ENCODE measurements at places on chromosomes 4 and X.

GRCh38 chr4:61556277-61556676, 356.2 kb downstream of the ADGRL3 start:
- DNase-seq = no peak

DNA sequence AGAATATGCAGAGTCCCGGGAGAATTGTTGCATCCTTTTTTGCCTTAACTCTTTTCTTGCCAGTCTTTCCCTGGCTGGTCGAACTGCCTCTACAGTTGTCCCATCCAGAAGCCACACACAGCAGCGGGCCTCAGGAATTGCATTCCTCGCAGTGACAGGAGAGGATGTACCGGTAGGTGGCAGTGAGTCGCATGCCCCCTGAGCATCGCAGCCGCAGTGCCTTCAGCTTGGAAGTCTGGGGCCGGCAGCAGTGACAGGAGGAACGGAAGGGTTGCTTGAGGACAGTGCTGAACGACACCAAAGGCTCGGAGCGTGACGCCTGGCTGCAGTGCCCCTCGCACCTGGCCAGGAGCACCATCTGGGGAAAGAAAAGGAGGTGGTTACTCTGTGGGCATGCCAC, 23.5 kb downstream of the NDP start:
- DNase-seq = no peak

DNA sequence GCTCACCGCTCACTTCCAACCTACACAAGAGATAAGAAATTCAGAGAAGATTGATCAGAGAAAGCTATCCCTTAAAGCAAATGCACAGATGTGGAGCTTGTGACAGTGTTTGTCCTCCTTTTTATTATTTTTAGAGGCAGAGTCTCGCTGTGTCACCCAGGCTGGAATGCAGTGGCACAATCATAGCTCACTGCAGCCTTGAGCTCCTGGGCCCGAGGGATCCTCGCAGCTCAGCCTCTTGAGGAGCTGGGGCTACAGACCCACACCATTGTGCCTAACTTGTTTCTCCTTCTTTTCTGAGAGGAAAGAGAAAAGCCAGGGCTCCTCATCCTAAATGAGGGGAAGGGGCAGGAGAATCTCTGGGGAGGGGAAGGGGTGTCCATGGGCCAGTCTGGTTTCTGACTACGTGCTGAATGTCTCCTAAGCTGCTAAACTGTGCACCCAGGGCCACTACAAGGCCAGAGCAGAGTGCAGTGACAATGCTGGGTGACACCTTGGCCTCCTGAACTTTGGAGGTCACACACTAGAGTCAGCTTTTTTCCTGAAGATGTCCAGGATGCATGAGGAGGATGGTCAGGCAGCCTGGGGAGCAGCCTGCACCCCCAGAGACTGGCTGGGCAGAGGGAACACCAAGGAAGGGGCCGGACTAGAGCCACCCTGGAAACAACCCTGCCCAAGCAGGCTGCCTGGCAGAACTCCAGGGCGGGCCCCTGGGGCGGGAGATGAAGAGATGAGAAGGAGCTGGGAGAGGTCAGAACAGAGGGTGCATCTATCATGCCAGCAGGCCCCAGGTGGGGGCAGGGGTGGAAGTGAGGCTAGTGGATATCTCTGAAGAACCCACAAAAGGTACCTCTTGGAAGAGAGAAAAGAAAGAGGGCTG, 55.5 kb upstream of the PROM1 start:
- DNase-seq = no peak

- DNase-seq = no peak
Measured at GRCh38 chr4:188466001-188466400, 326.8 kb downstream of the TRIML1 start.

DNA sequence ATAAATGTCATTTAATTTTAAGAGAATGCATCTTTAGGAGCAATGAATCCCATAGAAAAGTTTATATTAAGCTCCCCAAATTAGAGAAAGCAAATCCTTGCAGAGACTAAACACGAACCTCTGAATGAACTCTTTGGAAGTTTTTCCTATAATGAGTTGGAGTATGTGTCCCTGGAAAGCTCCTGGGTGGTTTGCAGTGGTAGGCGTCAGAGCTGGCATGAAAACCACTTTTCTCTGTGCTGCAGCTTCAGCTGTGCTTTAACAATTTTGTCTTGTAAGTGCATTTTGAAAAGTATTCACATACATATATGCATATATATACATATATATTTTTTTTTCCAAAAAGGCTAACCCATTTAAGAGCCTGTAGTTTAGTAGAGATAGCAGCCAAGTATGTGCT, 148.7 kb upstream of the TBC1D9 start:
- DNase-seq = no peak

DNA sequence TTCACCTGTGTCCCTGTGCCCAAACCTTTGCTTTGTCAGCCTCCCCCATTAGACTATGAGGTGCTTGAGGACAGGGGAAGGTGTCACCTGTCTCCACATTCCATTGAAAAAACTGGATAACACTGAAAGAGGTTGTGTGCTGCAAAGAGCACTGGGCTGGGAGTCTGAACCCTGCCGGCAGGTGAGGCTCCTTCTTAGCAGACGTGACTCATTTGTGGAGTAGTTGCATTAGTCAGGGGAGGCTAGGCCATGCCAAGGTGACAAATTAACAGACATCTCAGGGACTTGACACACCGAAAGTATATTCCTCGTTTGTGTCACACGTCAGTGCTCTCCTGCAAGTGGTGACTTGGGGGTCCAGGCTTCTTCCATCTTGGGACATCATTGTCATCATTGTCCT, 95.9 kb upstream of the STX18 start:
- DNase-seq = no peak

- no peak for DNase-seq
Measured at GRCh38 chr4:5814421-5814820, 78.5 kb downstream of the CRMP1 start.

- DNase-seq = no peak
Measured at GRCh38 chrX:24186483-24186882, 37.0 kb downstream of the ZFX start.

DNA sequence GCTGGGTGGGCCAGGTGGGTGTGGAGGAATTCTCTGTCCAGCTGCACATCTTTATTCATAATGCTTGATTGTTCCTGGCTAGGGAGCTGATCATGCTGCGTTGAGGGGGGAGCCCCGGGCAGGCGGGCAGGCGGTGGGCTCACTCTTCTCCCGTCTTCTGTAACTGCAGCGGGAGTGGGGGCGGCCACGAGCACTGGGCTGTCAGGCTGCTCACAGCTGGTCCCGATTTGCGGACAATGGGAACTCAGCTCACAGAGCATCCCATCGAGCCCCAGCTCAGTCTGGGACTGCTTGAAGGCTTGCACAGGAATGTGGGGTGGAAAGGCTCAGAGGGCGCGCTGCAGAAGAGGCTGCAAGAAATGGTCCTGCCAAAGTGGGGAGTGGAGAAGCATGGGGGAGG, 63.8 kb downstream of the EFNB1 start:
- DNase-seq = no peak

DNA sequence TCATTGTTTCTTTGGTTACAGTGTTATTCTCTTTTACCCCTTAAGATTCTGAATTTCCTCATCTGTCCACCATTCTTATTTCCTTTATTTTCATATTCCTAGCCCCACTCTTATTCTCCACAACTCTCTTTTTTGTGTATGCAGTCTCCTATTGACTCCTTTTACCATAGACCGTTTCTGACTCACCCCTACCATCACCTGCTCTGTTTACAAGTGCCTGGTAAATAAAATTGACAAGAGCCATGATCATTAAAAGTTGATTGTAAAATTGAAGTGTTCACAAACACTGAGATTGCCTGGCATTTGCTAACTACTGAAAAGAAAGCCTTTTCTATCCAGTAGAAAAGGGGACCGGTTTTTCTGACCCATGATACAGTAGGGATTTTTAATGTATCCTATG, 54.4 kb downstream of the MRPL1 start:
- DNase-seq = no peak

DNA sequence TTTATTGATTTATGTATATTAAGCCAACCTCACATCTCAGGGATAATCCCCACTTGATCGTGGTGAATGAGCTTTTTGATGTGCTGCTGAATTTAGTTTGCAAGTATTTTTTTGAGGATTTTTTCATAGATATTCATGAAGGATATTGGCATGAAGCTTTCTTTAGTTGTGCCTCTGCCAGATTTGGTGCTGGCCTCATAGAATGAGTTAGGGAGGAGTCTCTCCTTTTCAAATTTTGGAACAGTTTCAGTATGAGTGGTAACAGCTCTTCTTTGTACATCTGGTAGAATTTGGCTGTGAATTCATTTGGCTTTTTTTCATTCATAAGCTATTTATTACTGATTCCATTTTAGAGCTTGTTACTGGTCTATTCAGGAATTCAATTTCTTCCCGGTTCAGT, 197.2 kb upstream of the NDST4 start:
- DNase-seq = no peak

GRCh38 chr4:136793848-136794247, 738.4 kb downstream of the PCDH18 start:
- no peak for DNase-seq

DNA sequence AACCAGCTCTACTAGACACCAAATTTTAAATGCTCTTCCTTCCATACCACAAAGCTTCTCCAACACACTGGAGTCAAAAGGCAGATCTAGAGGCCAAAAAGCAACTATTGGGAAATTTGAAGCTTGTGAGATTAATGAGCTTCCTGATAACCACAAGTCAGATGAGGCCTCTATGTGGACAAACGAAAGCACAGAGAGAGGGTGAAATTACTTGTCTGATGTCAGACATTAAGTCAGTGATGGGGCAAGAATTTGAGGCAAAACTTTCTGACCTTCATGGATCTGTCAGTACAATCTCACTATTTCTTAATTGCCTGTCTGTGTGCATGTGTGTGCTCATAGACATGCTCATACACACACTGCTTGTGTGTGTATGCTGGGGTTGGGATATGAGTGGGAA, 103.6 kb downstream of the GUCY2F start:
- no peak for DNase-seq

DNA sequence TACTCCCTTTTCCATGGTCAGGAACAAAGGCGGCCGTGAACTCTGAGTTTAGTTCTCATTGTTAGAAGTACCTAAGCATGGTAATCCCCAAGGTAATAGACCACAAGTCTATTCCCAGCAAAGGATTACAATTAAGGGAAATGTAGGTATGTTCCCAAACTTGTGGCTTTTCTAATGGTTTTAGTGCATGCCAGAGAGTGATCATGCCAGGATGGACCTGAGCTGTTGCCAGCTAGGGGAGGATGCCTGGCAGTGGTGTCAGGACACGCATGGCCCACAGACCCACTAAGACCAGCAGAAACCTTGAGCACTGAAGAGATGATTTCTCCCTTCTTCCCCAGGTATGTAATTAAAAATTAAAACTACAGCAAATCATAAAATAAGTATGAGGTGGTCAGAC, 60.8 kb downstream of the COQ2 start:
- no peak for DNase-seq

- DNase-seq = no peak
Measured at GRCh38 chr4:126306152-126306869, 991.6 kb downstream of the FAT4 start.

DNA sequence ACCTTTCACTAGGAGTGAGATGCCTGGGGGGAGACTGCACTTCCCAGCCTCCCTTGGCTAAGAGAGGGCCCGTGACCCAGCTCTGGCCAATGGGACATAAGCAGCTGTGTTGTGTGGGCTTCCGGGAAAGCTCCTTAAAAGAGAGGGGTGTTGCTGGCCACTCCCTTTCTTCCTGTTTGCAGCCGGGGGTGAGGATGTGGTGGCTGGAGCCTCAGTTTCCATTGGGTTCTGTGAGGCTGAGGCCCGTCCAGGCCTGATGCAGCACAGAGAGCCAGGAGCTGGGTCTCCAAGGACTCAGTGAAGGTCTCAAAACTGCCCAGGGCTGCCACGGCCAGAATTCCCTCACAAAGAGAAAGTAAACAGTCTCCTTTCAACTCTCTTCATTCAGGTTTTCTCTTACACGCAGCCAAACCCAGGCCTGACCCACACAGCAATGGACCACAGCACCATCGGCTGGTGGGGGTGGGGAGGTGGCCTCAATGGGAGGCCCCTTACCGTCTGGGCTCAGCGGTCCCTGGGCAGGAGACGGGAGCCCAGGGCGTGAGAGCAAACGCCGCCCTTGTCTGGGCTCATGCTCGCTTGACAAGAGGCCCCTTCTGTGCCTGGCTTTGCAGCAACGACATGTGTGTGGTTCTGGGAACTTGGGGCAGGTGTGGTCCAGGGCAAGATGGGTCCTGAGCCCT, 6.6 kb downstream of the NKX1-1 start:
- no peak for DNase-seq

DNA sequence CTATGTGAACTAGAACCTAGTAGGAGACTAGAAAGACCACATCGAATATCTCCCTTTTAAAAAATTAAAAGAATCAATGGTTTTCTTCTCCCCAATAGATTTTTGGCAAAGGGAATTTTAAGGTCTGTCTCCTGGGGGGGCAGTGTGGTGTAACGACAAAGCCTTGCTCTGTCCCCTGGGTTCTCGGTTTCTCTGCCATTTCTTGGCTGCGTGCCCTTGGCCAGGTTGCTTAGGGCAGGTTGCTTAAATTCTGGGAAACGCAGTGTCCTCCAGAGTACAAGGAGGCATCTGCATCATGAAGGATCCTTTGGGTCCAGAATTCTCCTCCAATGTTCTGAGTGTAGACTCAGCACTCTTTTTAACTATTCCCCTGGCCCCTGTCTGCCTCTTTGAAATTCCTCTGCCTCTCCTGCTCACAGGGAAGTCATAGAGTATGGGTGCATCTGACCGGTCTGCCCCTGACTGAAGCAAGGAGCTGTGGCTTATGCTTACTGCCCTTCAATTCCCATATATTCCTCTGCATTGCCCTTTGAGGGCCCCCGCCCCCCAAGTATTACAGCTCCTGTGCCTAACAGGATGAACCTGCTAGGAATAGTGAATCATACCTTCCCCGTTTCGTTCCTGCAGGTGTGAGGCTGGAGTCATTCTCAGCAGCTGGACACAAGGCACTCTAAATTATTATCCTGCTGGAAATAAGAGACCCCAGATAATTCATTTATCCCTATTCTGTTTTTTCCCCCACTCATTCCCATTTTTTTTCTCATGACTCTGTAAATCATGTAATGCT, 2.2 kb downstream of the KIT start:
- no peak for DNase-seq

GRCh38 chrX:69045616-69046345, 119.5 kb downstream of the PJA1 start:
- no peak for DNase-seq

DNA sequence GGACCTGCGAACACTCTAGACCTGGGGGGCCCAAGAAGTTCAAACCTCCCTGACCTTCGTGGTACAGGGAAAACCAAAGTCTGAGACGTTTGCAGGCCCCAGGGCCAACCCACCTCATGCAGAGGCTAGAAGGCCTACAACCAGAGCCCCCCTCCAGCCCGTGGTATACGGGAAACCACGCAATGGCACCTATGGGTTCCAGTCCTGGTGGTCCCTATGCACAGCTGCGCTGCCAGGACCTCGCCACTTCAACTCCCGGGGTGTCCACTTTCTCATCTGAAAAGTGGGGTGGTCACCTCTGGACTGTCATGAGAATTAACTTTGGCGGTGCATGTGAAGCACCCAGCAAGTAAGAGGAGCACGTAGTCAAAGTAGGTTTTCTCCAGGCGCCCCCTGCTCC, 8.4 kb upstream of the MSX1 start:
- DNase-seq = no peak

DNA sequence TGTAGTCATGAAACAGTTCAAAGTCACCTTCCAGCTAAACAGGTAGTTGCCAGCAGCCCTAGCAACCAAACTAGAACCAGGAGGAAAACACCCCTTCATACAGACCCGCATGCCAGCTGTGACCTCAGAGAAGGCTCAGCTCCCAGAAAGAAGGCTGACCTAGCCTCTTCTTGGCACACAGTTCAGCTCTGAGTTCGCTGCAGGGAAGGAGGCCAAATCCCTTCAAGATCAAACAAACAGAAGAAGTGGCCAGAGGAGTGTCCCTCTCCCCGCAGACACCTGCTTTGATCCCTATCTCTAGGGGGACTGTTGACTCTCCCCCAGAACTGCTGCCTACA, 56.0 kb downstream of the HADH start:
- DNase-seq = no peak

Measured in smooth muscle cell of the brain vasculature (primary cell).